ENCODE measurements at places on chromosomes 2 and 18. TPM values are rescaled to one million over a fixed set of nuclear protein-coding genes. Genes with fewer than 3 reads are reported as not detected.

The FBXO15 gene
- not detected for polyA plus RNA-seq

The PAX3 gene
- polyA plus RNA-seq, result not detected

The IL1R2 gene
- polyA plus RNA-seq, result 3.3 TPM

The FIGN gene
- polyA plus RNA-seq, result not detected

The MARCHF4 gene
- not detected for polyA plus RNA-seq

The SEPTIN10 gene
- not detected for polyA plus RNA-seq

The EMX1 gene
- polyA plus RNA-seq, result not detected

The TSGA10 gene
- 15.9 TPM for polyA plus RNA-seq

The RBKS gene
- polyA plus RNA-seq, result 1.3 TPM

- H3K27ac ChIP-seq, result no peak overlapping the region
- H3K27me3 ChIP-seq, result peaks cover 6% of the 10 kb centered on the region
- H3K4me3 ChIP-seq, result no peak overlapping the region
- DNase-seq, result no peak
- H3K4me1 ChIP-seq, result peaks cover 3% of the 10 kb centered on the region
- peaks cover 32% of the 10 kb centered on the region for H3K36me3 ChIP-seq
These were observed 99.5 kb downstream of the USP40 start for GRCh38 chr2:233466991-233467603.

DNA sequence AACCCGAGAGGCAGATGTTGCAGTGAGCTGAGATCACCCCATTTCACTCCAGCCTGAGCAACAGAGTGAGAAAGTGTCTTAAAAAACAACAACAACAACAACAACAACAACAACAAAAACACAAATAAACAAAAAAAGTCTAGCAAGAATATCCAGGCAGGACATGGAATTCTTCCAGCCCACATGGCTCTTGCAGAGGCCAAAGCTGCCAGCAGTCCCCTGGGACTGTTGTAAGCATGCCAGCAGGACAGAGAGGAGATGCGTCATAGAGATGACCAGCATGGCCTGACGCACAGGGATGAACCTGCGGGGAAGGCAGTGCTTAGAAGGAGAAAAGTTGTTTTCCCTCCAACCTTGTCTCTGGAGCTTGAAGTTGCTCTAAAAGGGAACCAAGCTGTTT, 182.3 kb upstream of the PGAP1 start:
- H3K36me3 ChIP-seq, result peaks cover 10% of the 10 kb centered on the region
- no peaks in the 10 kb centered on the region for H3K27me3 ChIP-seq
- H3K4me3 ChIP-seq, result no peak overlapping the region
- H3K27ac ChIP-seq, result peak overlapping the region; percentile 33

- no peaks in the 10 kb centered on the region for H3K36me3 ChIP-seq
- no peak overlapping the region for H3K4me3 ChIP-seq
- no peaks in the 10 kb centered on the region for H3K27me3 ChIP-seq
- no peak overlapping the region for H3K27ac ChIP-seq
These were observed 95.7 kb downstream of the BIRC6 start for GRCh38 chr2:32452338-32453064.

GRCh38 chr18:8478968-8479370, 130.3 kb upstream of the RAB12 start:
- H3K36me3 ChIP-seq, result no peaks in the 10 kb centered on the region
- H3K4me3 ChIP-seq, result no peak overlapping the region
- H3K4me1 ChIP-seq, result no peaks in the 10 kb centered on the region

DNA sequence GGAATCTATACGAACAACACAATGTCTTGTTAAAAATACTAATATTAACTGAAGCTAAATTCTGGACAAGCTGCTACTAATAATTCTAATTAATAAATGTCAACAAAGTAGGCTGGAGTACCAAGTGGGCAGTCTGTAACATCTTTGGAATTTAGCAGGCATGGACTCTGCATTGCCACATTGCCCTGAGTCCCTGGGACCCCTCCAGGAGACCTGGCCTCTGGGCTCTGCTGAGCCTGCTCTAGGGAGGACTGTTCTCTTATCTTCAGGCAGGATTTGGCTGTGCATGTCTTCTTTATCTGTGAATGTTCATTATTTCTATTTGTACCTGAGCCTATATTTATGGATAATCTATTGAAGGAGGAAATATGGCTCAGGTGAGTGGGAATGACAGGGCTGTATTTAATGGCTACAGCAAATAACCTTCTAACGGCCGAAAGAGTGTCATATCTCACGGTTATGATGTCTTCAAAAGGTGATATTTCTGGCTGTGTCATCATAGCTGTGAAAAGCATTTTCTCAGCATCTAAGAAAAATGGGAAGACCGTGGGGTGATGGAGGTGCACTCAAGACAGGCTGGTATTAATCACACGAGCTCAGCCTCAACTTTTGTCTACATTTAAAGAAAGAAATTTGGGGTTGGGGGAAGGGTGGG, 28.6 kb upstream of the SETBP1 start:
- no peaks in the 10 kb centered on the region for H3K4me1 ChIP-seq
- H3K27ac ChIP-seq, result no peak overlapping the region
- no peaks in the 10 kb centered on the region for H3K27me3 ChIP-seq
- DNase-seq, result no peak

GRCh38 chr2:65867446-65867845, 435.0 kb upstream of the SPRED2 start:
- H3K27ac ChIP-seq, result no peak overlapping the region
- no peaks in the 10 kb centered on the region for H3K27me3 ChIP-seq
- no peak overlapping the region for H3K4me3 ChIP-seq
- no peak for DNase-seq

DNA sequence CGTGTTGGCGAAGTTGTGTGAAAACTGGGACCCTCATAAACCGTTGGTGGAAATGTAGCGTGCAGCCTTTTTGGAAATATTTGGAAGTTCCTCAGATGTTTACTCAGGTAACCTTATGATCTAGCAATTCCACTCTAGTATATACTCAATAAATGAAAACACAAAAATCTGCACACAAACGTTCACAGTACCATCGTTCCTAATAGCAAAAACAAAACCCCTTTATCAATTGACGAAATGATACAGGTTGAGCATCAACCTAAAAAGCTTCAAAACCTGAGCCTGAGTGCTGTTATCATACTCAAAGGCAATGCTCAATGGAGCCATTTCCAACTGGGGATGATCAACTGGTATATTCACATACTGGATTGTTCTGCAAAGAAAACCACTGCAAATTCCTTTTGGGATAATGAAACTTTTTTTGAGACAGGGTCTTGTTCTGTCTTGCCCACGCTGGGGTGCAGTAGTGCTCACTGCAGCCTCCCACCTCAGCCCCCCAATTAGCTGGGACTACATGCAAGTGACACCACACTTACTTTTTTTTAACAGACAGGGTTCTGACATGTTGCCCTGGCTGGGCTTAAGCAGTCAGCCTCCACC, 777 bp upstream of the C18orf32 start:
- H3K4me3 ChIP-seq, result peak overlapping the region; percentile 94
- H3K36me3 ChIP-seq, result peaks cover 35% of the 10 kb centered on the region
- H3K4me1 ChIP-seq, result peaks cover 59% of the 10 kb centered on the region
- H3K27me3 ChIP-seq, result peaks cover 20% of the 10 kb centered on the region
- peak overlapping the region; percentile 92 for H3K27ac ChIP-seq
- DNase-seq, result no peak

DNA sequence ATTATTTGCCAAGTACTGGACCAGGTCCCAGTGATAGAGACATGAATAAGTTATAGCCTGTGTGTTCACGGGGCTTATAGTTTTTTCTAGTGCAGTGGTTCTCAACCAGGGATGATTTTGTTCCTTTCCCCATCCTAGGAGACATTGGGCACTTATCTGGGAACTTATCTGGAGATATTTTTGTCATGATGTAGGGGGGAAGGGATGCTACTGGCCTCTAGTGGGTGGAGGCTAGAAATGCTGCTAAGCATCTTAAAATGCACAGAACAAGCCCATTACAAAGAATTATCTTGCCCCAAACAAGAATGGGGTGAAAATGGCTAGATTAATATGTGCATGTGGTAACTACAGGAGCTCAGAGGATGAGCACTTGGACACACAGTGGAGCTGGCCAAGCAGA, 75.2 kb downstream of the KLHL29 start:
- no peak overlapping the region for H3K27ac ChIP-seq
- DNase-seq, result no peak
- no peaks in the 10 kb centered on the region for H3K36me3 ChIP-seq
- H3K4me1 ChIP-seq, result no peaks in the 10 kb centered on the region
- H3K27me3 ChIP-seq, result peaks cover 2% of the 10 kb centered on the region
- H3K4me3 ChIP-seq, result no peak overlapping the region

GRCh38 chr18:45738660-45739059, 14.7 kb downstream of the SLC14A1 start:
- H3K36me3 ChIP-seq, result peaks cover 45% of the 10 kb centered on the region
- peaks cover 3% of the 10 kb centered on the region for H3K27me3 ChIP-seq
- no peak overlapping the region for H3K27ac ChIP-seq
- H3K4me1 ChIP-seq, result no peaks in the 10 kb centered on the region

GRCh38 chr2:197599285-197599965, 76.0 kb downstream of the RFTN2 start:
- H3K4me3 ChIP-seq, result no peak overlapping the region
- no peaks in the 10 kb centered on the region for H3K36me3 ChIP-seq
- DNase-seq, result peak; percentile 7
- H3K27me3 ChIP-seq, result peaks cover 4% of the 10 kb centered on the region
- no peaks in the 10 kb centered on the region for H3K4me1 ChIP-seq

- no peak overlapping the region for H3K27ac ChIP-seq
- no peak overlapping the region for H3K4me3 ChIP-seq
- no peak for DNase-seq
- peaks cover 18% of the 10 kb centered on the region for H3K36me3 ChIP-seq
These were observed 19.8 kb downstream of the ORC2 start for GRCh38 chr2:200943527-200944105.

DNA sequence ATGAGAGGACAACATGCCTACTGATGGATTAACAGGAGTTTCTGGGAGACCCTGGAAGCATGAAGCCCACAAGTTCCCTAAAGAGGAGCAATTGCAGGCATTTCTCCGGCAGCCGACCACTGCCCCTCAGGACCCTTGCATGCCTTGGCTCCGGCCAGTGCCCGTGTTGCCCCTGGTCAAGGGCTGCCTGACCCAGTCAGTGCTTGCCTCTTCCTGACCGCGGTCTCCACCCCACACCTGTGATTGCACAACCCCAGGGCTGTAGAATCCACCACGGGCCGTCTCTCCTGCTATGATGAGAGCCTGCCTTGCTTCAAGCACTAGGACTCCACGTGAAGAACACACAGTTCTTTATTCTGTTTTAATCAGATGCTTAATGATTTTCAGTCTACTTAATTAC, 127.5 kb downstream of the GLI2 start:
- no peaks in the 10 kb centered on the region for H3K36me3 ChIP-seq
- no peak for DNase-seq
- H3K4me3 ChIP-seq, result no peak overlapping the region
- H3K27me3 ChIP-seq, result peaks cover 4% of the 10 kb centered on the region
- H3K27ac ChIP-seq, result no peak overlapping the region

DNA sequence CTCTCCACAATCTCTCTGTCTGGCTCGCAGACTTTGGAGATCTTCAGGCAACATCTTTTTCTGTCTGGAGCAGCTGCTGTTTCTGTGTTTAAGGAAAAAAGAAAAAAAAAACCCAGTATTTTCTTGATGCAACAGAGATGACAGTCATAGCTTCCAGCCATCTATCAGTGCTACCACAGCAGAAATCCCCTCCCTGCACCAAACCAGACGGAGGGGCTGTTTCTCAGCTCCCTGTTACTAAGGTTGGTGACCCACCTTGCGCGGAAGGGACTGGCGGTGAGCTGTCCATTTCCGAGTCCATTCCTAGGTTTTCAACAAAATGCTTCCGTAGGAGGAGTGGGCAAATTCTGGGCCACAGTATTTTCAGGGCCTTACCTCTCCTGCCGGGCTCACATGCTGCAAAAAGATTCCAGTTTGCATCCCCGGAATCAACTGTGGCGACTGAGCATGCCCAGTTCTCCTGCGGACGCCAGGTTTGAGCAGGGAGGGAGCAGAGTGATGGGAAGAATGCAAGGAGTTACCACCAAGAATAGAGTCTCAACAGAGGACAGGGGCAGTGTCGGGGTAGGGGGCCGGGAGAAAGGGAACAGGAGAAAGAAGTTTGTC, 1.2 kb downstream of the SLC4A10 start:
- no peak overlapping the region for H3K27ac ChIP-seq
- H3K4me1 ChIP-seq, result no peaks in the 10 kb centered on the region
- no peaks in the 10 kb centered on the region for H3K36me3 ChIP-seq
- DNase-seq, result no peak

GRCh38 chr18:62885804-62886203, 170.5 kb downstream of the PHLPP1 start:
- H3K27me3 ChIP-seq, result peaks cover 2% of the 10 kb centered on the region
- H3K4me3 ChIP-seq, result no peak overlapping the region
- H3K36me3 ChIP-seq, result no peaks in the 10 kb centered on the region
- peaks cover 8% of the 10 kb centered on the region for H3K4me1 ChIP-seq
- no peak overlapping the region for H3K27ac ChIP-seq
- DNase-seq, result no peak

DNA sequence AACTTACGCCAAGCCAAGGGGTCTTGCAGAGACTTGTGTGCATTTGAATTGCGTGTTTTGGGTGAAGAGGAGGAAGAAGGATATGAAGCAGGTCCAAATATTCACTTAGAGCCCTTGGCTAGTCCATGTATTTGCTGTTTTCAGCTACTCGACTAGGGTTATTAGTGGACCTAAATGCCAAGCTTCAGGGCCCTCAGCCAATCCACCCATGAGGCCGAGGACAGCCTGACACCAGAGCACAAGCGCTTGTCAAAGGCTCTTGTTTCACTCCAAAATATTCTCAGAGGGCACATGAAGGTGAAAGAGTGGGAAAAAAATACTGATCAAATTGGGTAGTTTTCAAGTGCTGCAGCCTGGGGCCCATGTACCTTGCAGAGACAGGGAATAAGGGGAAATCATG, 174.8 kb upstream of the ACAA2 start:
- no peak for DNase-seq
- peaks cover 5% of the 10 kb centered on the region for H3K4me1 ChIP-seq
- no peak overlapping the region for H3K27ac ChIP-seq
- H3K27me3 ChIP-seq, result peaks cover 11% of the 10 kb centered on the region
- H3K4me3 ChIP-seq, result no peak overlapping the region
- no peaks in the 10 kb centered on the region for H3K36me3 ChIP-seq

GRCh38 chr18:65425366-65425765, 325.4 kb upstream of the CDH7 start:
- no peaks in the 10 kb centered on the region for H3K27me3 ChIP-seq
- no peak for DNase-seq
- no peaks in the 10 kb centered on the region for H3K4me1 ChIP-seq
- peaks cover 3% of the 10 kb centered on the region for H3K36me3 ChIP-seq
- H3K27ac ChIP-seq, result no peak overlapping the region
- H3K4me3 ChIP-seq, result no peak overlapping the region

DNA sequence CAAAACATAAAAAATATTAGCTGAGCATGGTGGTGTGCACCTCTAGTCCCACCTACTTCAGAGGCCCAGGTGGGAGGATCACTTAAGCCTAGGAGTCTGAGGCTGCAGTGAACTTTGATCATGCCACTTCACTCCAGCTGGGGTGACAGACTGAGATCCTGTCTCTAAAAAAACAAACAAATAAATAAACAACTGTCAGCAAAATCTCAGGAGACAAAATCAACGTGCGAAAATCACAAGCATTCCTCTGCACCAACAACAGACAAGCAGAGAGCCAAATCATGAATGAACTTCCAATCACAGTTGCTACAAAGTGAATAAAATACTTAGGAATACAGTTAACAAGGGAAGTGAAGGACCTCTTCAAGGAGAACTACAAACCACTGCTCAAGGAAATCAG, 58.8 kb downstream of the TBR1 start:
- no peaks in the 10 kb centered on the region for H3K36me3 ChIP-seq
- H3K4me3 ChIP-seq, result no peak overlapping the region
- H3K27me3 ChIP-seq, result no peaks in the 10 kb centered on the region
- no peak for DNase-seq
